ENCODE measurements at places on chromosomes 2 and 18.

GRCh38 chr2:208415255-208415654 lies 8.7 kb downstream of the PTH2R start:
- no peak for DNase-seq

- no peak for DNase-seq
These were observed 904.7 kb upstream of the ACVR2A start for GRCh38 chr2:146939991-146940685.

DNA sequence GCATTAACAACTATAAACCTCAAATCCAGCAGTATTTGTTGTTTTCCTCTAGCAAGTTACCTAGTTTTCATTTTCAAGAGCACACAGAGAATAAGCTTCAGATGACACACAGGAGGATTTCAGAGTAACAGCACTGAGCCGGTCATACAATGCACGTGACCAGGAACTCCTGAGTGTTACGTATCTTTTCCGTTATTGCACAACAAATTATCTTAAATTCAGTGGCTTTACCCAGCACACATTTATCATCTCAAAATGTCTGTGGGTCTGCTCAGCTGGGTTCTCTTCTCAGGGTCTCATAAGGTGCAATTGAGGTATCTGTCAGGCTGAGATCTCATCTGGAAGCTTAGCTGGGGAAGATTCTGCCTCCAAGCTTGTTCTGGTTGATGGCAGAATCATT lies 379.5 kb upstream of the KLHL29 start:
- no peak for DNase-seq

DNA sequence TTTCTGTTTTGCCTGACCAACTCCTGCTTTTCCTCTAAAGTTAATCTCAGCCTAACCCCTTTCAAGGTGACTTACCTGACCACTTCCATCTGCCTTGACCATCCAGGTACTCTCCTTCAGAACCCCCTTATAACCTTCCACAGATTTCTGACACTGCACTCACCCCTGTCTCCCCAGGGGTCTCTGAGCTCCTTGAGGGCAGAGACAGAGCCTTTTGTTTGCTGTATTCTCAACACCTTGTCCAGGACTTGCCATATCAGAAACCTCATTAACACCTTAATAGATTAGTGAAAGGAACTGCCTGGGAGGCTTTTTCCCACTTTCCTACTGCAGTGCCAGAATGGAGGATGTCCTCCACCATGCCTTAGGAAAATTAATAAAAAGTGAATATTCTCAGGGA lies 119.7 kb upstream of the SERPINE2 start:
- no peak for DNase-seq

DNA sequence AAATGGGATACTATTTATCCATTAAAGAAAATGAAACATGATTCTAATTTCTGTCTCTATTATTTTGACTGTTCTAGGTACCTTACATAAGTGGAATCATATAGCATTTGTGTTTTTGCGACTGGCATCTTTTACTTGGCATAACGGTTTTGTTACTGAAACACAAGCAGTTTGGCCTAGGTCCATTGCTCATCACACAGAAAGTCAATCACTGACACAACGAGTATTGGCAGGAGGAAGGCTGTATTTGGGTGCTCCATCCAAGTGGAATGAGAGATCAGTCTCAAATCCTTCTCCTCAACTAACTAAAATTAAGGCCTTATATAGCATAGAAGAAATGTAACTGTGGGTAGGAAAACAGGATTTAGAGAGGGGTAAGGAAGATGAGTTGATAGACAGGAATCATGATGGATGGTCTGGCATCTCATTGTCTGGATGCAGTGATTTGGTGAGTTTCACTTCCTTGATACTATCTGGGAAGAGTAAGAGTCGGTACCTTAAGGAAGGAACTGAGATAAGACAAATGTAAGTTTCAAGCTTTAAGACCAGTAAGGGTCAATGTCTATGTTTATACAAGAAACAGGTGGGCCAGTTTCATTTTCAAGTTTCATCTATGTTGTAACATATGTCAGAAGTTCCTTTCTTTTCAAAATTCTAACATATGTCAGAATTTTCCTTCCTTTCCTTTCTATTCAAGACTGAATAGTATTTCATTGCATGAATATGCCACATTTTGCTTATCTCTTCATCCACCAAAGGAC lies 276.9 kb upstream of the RAB6C start:
- no peak for DNase-seq

- peak; percentile 34 for DNase-seq
These were observed 616.6 kb upstream of the FSHR start for GRCh38 chr2:49770919-49771318.

- peak; percentile 50 for DNase-seq
These were observed 18.8 kb downstream of the GPC1 start for GRCh38 chr2:240454106-240454901.

DNA sequence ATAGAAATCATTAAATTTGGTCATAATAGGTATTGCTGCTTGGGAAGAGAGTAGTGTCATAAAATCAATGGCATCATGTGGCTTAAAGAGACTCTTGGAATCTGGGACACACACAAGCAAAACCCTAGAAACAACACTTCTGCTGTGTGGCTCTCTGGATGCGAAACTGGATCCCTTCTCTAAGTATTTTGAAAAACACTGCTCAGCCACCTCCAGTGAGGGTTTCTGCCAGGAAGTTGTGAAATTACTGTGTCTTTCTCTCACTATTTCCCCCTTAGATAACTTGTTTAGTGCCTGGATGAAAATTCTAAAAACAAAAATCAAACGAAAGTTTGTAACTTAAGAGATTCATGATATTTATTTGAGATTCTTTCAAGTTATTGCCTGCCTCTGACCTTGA lies 163.8 kb downstream of the RHBDD1 start:
- DNase-seq = no peak

DNA sequence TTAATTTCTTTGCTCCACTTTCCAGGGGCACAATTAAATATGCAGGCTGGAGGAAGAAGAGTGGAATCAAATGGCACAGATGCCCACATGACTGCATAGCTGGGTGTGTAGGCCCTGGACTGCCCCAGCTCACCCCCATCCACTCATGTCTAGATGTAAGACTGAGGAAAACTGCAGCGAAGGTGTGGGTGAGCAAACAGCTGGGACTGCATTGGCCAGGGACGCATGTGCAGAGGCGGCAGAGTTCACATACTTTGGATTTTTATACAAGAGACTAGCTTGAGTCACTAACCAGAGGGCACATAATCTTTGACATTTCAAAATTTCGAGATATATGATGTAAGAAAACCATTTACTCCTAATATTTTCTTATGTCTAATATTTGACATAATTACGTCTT lies 60.1 kb downstream of the SPIRE1 start:
- DNase-seq = peak; percentile 39

DNA sequence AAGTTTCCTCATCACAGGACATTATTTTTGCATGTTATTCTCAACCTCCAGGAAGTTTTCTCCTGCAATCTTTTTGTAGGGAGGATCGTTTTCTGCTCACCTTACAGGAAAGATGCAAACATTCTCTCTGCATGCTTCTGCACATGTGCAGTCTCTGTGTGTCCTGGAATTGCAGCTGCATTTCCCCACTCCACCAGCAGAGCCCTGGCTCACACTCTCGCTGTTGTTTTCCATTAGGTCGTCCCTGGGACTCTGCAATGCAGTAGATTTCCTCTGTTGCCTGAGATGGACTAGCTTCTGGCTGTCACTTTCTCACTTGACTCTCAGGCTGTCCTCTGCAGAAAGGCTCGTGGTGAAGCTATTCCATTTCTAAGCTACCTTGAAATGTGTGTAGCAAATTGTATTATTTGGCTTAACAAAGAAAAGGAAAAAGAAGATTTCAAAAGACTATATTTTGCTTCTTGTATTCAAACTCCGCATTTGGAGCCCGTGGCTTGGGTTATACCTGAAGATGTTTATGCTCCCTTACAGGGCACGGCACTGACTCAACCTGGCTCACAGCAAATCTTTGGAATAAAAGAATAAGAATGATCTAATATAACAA lies 346.7 kb downstream of the RAD51AP2 start:
- peak; percentile 27 for DNase-seq

DNA sequence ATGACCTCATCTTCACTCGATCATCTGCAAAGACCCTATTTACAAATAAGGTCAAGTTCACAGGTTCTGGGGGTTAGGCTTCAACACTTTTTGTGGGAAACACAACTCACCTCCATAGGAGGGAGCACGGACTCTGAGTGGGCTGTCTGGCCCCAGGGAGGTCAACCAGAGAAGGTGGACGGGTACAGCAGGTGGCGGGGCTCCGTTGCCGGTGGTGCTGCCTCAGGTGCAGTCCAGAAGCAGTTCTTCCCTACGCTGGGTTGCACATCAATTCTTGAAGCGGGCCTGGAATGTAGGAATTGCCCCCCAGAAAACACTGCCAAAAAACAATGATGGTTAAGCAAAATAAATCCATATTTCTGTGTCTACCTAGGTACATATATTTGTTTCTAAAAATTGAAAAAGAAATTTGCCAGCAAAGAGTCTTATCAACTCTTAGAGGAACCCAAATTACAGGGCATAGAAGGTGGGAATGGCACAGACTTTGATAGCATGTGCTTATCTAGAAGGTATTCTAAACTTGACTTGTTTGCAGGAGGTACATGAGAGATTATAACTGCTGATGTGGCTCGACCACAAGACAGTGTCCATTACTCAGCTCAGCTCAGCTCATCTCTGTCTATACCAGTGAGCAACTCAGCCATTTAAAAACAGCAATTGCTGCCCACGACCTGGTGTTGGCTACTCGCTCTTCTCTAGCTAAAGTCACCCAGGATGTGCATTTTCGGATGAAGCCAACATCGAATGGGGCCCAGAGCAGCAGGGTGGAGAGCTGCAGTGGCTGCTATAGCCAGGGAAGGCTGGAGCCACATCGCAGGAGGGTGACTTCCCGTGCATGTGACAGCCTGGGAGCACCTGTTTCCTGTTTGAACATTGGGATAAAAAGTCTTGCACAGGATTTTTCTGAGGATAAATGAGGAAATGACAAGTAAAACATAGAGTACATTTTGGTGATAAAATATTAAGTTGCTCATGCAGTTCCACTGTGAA lies 128.7 kb downstream of the RNF144A start:
- DNase-seq = no peak

DNA sequence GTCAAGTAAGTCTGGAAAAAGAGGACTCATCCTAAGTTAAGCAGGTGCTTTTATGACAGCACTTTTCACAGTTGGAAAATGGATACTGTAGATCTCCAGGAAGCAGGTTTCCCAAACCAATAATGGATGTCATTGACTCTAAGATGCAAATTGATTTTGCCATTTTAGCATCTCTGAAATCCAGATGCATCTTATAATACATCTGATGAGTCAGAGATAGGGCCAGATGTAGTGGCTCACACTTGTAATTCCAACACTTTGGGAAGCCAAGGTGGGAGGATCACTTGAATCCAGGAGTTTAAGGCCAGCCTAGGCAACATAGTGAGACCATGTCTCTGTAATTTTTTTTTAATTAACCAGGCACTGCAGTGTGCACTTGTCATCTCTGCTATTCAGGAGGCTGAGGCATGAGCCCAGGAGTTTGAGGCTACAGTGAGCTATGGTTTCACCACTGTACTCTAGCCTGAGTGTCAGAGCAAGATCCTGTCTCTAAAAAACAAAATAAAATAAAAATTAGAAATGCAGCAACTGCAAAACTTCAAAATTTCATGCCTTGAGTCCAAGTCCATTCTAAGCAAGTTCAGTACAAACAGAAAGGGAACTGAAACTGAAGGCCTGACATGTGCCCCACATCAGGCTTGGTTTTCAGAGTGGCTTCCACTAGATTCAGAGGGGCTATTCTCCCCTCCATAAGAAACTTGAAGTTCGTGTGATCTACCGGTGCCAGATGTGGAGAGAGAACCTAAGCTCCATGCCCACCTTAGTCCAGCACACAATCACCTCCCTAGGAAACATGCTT lies 267.8 kb upstream of the NCKAP5 start:
- no peak for DNase-seq

DNA sequence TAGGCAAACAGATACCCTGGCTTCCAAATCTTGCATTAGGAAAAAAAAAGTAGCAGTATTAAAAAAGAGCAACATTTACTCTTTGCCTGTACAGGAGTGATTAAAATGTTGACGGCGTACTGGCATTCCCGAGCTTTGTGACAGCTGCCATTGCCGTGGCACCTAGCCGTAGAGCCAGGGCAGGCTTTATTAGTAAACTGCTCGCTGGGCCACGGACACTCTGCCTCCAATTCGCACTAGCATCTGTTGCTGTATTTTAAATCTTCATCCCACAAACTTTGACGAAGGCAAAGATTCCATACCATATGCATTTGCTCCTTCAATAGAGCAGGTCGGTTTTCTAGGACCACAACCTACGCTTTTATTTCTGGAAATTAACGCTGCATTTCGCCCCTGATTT lies 44.5 kb upstream of the EPHA4 start:
- DNase-seq = no peak

DNA sequence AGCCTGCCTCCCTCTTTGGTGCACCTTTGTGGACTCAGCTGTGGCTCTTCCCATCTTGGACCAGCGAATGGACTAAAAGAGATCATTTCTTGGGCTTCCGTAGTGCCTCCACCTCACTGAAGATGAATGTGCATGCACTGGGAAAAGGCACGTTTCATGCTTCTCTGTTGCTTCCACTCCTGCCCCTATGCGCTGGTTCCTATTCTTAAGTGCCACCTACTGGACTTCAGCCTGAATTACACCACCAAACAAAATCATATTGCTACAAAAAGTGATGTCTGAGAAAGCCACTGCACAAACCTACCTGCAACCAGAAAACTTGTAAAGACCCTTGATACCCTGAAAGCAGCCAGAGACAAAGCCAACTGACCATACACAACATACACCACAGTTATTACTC lies 695.6 kb downstream of the TSN start:
- no peak for DNase-seq

GRCh38 chr2:109472331-109472959 lies 141.3 kb downstream of the SEPTIN10 start:
- no peak for DNase-seq

GRCh38 chr2:57965961-57966360 lies 80.6 kb upstream of the VRK2 start:
- DNase-seq = no peak

DNA sequence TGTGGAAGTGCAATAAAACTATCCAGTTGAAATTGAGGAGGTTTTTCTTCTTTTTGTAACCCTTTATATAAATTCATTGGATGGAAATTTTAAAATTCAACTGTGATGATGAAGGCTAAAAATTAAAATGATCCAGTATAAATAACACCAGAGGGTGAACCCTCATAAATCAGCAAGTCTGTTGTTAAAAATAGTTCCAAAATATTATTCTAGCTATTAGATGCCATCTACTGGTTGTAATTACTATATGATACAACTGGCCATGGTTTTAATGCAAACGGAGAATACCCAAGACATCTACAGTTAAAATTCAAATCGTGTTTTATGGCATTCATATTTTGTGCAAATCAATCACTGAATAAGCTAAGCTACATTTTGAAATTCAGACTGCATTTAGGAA lies 53.8 kb downstream of the TMEM200C start:
- no peak for DNase-seq

DNA sequence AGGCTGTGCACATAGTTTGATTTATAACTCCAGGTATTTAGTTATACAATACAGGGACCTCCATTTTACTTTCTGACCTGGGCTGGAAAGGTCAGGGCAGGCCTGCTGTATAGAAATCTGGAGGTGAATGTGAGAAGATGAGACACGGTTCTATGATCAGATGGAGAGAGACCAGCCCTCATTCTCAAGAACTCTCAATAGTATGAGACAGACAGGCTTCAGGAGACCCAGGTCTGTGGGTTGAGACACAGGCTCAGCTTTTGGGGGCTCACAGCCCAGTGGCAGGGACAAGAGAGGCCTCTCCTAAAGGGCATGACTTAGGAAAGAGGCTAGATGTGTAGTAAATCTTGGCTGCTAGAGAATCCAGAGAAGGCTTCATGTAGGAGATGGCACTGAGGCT lies 719 bp upstream of the ATP6V1B1 start:
- no peak for DNase-seq
